ENCODE measurements at places on chromosomes 5 and 9.

GRCh38 chr5:93378073-93378472 is 202.9 kb downstream of the NR2F1-AS1 start:
- DNase-seq: no peak

DNA sequence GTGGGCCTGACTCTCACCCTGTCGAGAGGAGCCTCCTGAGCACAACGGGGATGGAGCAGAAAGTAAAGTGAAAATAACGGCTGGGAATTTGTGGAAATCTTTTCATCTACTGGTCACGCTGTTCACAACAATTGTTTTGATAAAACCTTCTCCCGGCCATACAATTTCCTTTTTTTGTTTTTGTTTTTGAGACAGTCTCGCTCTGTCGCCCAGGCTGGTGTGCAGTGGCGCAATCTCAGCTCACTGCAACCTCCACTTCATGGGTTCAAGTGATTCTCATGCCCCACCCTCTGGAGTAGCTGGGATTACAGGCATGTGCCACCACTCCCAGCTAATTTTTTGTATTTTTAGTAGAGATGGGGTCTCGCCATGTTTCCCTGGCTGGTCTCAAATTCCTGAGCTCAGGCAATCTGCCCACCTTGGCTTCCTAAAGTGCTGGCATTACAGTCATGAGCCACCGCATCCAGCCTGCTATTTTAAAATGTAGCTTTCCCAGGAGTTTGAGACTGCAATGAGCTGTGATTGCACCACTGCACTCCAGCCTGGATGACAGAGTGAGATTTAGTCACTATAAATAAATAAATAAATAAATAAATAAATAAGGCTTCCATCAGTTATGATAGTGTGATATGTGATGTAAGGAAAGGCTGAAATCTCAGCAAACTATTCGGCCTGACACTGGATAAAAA is 73.5 kb upstream of the PTGER4 start:
- DNase-seq: no peak

GRCh38 chr9:33992632-33993031 is 56.1 kb downstream of the UBAP2 start:
- no peak for DNase-seq

- DNase-seq: no peak
Observed at GRCh38 chr5:16061163-16061562, 118.4 kb downstream of the MARCHF11 start.

DNA sequence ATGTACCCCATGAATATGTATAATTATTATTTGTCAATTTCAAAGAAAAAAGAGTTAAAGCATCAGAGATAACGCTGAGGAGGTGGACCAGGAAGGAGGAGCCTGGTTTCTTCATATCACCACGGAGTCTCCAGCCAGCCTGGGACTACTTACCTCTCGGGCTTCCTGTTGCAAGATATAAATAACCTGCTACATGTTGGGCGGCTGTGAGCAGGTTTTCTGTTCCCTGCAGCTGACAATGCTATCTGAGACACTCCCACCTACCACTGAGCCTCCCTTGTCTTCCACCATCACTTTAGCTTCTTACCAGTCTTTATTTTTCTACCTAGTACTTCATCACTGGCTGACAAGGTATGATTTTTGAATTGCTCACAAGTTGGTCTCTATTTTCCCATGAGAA is 102.7 kb upstream of the CPEB4 start:
- no peak for DNase-seq

DNA sequence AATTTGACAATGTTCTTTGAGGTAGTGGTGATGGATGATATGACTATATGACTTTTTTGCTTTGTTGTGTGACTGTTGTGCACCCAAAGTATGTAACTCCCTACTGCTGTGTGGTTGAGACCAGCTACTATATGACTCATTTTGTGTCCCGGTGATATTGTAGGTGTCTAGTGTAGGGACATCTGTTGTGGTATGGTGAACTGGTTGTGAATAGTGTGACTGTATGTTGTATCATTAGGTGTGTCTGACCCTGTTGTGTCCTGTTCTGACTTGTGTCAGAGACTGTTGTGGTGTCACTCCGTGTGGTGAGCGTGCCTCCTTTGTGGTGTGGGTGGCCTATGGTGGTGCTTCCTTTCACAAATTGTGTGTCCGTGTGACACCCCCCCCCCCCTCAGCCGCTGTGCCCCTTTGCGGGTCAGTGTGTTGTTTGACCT is 11.2 kb upstream of the CXXC5 start:
- DNase-seq: no peak

DNA sequence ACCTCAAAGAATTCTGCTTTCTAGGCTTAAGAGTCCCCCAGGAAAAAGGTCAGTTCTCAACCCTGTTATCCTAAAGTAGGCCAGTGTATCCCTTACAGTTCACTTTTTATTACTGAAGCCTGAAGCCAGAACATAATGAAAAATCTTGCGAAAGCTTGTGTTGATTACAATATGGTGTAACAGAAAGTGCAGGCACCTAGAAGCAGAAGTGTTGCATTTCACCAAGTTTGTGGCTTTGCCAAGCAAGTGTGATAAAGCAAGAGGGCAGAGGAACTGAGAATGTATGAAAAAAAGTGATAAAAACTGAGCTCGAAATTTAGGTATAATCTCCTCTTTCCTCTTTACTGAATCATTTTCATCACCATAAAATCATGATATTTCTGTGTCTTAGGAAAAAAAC is 26.2 kb downstream of the AGTPBP1 start:
- no peak for DNase-seq

DNA sequence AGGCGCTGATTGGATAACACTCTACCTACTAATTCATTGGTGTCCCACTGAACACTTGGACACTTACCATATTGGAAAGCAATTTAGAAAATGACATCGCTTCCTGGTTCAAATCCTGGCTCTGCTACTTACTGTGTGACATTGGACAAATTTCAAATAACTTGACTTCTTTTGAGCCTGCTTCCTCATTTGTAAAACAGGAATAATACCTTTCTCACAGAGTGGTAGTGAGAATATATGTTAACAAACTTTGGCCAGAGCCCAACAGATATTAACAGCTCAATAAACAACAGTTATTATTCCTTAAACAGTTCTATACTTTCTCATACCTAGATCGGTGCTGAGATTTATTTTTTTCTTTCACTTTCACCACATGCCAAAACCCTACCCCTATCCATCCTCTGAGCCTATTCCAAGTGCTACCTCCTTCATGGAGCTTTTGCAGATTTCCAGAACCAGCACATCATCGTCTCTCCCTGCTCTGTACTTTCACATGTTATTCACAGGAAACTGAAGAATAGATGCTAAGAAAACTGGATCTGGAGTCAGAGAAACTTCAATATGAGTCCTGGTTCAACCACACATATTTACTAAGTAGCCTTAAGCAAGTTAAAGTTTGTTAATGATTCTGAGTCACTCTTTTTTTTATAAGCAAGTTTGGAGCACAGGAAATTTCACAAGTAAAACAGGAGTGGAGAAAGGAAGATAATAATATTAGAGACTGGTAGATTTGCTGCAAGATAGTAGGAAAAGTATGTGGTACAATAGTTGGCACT is 92.3 kb downstream of the STRBP start:
- no peak for DNase-seq

DNA sequence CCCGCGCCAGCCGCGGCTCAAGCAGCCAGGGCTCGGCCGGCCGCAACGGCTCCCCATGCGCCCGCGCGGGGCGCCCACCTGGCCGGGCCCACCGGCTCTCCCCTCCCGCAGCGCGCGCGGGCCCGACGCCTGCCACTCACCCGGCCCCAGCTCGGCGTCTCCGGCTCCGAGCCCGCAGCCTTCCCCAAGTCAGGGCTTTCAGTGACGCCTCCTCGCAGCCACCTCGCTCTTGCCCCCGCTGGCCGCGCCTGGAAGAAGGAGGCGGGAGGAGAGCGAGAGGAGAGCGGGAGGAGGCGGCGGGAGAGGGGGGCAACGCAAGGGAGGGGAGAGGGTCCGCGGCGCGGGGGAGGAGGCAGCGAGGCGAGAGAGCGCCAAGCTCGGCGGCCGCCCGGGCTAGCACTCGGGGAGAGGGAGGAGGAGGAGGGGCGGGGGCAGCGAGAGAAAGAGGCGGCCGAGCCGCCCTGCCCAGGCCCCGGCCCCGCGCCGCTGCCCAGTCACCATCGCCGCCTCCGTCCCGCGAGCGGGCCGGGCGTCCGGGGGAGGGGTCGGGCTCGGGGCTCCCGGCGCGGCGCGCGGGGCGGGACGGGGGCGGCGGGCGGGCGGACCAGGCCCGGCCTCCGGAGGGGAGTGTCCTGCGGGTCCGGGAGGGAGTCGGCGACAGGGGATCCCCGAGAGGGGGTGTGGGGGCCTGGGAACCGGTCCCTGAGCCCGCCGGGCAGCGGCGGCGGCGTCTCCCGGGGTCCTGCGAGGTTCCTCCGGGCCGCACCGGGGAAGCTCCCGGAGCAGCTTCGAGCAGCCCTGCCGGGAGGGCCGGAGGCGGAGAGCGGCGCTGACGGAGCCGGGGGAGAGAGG is at the start of gene LHFPL2:
Gene LHFPL2, minus strand, starts transcription at position 414 of the 852 bp plus-strand sequence. CDS start 138,559 bp downstream, outside the sequence.
- peak; percentile 81 for DNase-seq

- no peak for DNase-seq
Observed at GRCh38 chr9:3708751-3709150, 182.9 kb upstream of the RFX3 start.

DNA sequence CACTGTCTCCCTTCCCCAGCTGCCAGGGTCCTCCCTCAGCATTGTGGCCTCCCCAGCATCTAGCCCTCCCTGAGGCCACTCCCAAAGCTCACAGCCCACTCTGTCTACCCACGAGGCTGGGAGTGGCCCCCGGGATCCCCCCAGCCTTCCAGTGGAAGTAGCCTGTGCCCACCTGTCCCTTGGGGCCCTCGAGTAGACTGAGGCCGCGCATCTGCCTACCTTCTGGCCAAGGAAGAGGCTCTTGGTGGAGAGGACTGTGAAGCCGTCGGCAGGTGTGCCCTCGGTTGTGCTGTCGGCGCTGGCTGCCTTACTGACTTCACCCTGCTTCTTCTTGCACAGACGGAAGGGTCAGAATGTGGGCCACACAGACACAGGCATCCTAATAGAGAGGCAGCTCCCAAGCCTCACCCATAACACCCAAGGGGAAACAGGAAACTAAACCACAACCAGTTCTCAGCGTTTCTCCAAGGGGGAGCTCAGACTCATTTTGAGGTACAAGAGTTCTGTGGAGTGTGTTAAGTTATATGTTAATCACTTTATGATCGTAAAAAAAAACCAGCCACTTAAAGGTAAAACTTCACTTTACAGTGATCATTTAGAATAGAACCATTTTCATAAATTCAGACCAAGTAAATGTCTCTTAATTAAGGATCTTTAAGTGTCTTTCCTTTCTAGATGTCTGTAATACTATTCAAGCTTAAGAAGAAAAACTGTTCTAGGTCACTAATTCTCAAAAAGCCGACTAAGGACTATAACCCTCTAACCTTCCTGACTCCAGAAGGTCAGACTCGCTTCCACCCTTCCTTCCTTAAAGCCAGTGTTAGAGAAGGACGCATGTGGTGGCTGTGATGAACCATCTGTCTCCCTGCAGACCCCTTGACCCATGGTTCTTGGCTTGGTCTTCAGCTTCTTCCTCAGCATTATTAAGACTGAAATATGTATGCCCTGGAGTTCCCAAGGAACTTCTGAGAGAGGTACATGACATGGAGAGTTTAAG is 38.5 kb downstream of the MACROH2A1 start:
- DNase-seq: no peak

Measured in WTC11 (cell line).